ENCODE measurements at places on chromosomes 2 and 18.

DNA sequence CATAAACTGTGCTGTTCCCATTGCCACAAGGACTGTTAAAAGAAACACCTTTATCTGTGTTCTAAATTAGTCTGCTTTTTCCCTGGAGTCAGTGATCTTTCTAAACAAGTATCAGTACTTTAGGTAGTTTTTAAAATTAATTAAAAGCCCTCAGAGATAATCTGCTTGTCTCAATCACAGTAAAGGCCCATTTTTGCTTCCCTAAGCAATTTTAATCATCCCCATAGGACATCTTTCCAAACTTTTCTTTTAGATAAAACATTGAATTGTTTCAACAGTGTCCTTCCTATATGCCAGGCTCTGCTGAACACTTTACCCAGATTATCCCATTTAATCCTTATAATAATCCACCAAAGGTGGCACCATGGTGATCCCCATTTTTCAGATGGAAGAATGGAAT, 3.9 kb downstream of the ERICH2 start:
- no peaks in the 10 kb centered on the region for H3K27me3 ChIP-seq
- no peak overlapping the region for H3K4me3 ChIP-seq
- H3K4me1 ChIP-seq = no peaks in the 10 kb centered on the region

DNA sequence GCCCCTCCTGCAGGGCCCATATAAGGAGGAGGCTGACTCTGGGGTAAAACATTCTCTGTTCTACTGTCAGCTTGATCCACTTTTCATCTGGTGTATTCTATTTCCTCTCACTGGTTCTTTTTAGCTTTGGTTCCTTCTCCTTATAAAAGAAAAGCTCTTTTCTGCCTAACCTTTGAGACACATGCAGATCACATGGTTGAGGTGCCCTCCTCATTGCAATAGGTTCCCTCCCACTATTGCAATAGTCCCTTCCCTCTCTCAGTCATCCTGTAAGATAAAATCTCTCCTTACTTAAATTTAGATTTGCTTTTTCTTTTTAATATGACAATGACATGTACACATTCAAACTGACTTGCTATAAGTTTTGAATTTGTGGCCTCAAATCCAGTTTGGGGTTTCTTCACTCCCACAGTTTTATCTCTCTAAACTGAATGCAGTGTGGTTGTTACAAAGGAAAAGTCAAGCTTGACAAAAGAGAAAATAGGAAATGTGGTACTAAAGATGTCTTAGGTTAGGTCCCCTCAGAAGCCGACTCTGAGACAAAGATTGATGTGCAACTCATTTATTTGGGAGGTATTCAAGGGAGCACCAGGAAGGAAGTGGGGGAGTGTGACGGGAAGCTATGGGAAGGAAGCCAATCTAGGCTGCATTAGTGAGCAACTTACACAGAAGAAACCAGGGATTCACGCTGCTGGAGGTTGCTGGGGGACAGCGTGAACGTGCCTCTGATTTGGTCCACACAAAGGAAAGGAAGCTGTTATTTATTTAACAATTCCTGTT, 127.6 kb upstream of the LINC00305 start:
- peaks cover 9% of the 10 kb centered on the region for H3K4me1 ChIP-seq
- H3K36me3 ChIP-seq = peaks cover 48% of the 10 kb centered on the region
- no peak overlapping the region for H3K27ac ChIP-seq

DNA sequence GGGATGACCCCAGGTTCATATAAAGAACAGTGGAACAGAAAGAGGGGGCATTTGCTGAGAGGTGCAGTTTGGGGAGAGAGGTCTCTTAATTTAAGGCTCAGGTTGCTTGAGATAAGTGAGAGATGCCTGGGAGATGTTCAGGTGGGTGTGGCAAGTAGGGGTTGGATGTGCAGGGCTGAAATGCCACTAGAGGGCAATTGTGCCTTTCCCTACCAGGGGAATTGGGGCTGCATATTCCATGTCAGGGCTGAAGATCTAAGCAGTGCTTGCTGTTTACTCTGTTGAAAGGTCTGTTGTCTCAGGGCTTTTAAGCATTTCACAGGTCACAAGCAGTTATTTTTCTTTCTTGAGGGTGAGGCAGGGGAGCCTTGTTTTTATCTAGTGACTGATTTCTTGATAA, 7.8 kb downstream of the CCDC85A start:
- no peak overlapping the region for H3K27ac ChIP-seq
- H3K4me1 ChIP-seq = no peaks in the 10 kb centered on the region
- H3K36me3 ChIP-seq = no peaks in the 10 kb centered on the region
- peak; percentile 46 for DNase-seq
- peaks cover 8% of the 10 kb centered on the region for H3K27me3 ChIP-seq
- no peak overlapping the region for H3K4me3 ChIP-seq

DNA sequence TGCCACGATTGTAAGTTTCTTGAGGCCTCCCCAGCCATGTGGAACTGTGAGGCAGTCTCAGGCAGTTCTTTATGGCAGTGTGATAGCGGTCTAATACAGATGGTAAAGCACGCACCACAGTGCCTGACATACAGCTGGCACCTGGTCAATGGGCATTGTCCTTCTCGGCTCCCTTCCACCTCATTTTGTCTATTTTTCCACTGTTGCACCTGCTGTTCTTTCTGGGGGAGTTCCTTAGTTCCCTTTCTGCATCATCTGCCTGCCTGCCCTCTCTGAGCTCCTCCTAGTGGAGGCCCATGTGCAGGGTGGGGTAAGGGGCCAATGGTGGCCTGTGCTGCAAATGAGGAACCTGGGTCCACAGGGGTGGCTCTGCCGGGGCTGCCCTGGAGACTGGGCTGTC, 157.6 kb downstream of the LPIN1 start:
- H3K4me1 ChIP-seq = no peaks in the 10 kb centered on the region
- H3K36me3 ChIP-seq = 0 out of 2 replicates have a peak, but pooled peaks cover 1% of the 10 kb centered on the region
- H3K27ac ChIP-seq = no peak overlapping the region
- H3K4me3 ChIP-seq = no peak overlapping the region
- no peak for DNase-seq

DNA sequence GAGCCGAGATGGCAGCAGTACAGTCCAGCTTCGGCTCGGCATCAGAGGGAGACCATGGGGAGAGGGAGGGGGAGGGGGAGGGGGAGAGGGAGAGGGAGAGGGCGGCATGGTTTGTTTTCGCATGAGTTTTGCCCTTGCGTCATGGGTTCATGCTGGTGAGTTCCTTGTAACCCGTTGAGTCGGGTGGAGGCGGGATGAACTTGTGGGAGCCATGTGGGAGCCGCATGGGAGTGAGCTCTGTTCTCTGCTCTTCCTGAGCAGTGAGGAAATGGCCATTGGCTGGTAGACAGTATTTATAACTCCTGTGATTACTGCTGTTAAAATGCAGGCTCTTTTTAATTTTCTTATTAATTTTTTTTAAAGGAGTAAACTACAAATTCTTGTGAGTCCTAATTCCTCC, 108.0 kb downstream of the CEP192 start:
- H3K27ac ChIP-seq = no peak overlapping the region
- H3K4me3 ChIP-seq = no peak overlapping the region
- H3K4me1 ChIP-seq = no peaks in the 10 kb centered on the region
- H3K27me3 ChIP-seq = no peaks in the 10 kb centered on the region
- peaks cover 72% of the 10 kb centered on the region for H3K36me3 ChIP-seq

DNA sequence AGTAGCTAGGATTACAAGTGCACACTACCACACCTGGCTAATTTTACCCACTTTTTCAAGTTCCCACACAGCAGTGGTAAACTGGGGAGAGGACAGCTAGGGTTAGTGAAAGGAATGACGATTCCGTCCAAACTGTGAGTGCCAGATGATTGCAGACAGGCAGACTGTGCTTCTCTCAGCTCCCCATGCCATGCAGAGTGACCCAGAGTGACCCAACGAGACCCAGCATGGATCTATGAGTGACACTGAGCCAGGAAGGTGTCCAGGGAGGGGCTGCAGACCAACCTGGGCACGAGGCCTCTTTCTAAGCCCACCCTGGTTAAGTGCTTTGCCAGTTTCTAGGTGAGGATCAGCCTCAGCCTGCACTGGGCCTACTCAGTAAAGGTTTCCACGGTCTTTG, 7.7 kb upstream of the KLF11 start:
- H3K4me3 ChIP-seq = no peak overlapping the region
- no peaks in the 10 kb centered on the region for H3K27me3 ChIP-seq
- no peak overlapping the region for H3K27ac ChIP-seq
- no peaks in the 10 kb centered on the region for H3K36me3 ChIP-seq

- H3K27me3 ChIP-seq = no peaks in the 10 kb centered on the region
- no peaks in the 10 kb centered on the region for H3K4me1 ChIP-seq
- no peak overlapping the region for H3K27ac ChIP-seq
- H3K36me3 ChIP-seq = peaks cover 4% of the 10 kb centered on the region
These were observed 238.3 kb downstream of the ATAD2B start for GRCh38 chr2:23688486-23689130.

DNA sequence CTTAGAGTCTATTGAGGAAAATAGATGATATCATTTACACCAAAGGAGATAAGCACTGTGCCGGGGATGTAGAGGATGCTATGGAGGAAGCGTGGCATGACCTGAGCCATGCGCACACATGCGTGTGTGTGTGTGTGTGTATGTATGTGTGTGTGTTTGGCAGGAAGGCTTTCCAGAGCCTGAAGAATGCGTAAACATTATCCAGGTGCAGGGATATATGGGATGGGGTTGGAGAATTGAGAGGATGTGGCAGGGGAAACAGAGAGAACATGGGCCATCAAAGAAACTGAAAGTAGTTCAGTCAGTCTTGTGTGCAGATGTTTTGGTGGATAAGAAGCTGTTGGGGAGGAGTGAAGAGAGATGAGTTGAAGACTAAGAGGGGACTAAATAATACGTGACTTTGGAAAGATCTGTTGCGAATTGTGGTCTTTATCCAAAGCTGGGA, 9.3 kb upstream of the STAT1 start:
- DNase-seq = no peak
- no peak overlapping the region for H3K4me3 ChIP-seq
- H3K27ac ChIP-seq = no peak overlapping the region
- H3K4me1 ChIP-seq = no peaks in the 10 kb centered on the region
- H3K36me3 ChIP-seq = no peaks in the 10 kb centered on the region
- H3K27me3 ChIP-seq = no peaks in the 10 kb centered on the region

DNA sequence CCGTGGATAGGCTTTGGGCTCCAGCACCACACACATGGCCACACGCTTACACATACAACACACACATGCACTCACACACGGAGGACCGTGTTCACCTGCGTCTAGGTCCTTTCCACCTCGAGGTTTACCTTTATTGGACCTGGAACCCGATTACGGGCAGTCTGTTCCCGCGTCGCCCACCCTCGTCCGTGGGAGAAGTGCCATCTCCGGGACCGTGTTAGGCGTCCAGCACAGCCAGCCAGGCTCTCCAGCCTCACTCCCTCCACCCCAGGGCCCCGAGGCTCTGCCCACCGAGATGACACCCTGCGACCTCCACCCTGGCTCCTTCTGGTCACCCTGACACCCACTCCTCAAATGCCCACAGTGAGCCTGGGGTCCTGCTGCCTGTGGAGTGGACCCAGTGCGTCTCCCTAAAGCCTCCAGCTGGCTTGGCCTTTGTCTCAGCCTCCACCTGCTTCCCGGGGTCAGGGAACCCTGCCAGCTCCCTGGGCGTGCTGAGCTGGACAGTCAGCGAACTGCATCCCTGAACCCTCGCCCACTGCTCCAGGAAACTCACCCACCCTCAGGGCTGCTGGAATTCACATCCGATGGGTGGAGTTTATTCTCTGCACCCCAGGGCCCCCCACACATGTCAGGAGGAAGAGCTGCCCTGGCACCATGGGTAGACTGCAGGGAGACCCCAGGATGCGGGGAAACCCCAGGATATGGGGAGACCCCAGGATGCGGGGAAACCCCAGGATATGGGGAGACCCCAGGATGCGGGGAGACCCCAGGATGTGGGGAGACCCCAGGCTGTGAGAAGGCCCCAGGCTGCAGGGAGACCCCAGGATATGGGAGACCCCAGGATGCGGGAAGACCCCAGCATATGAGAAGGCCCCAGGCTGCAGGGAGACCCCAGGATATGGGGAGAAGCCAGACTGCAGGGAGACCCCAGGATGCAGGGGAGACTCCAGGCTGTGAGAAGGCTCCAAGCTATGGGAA, 33.0 kb downstream of the ADI1 start:
- peak; percentile 18 for DNase-seq
- no peak overlapping the region for H3K4me3 ChIP-seq
- H3K4me1 ChIP-seq = no peaks in the 10 kb centered on the region
- no peaks in the 10 kb centered on the region for H3K27me3 ChIP-seq
- peaks cover 21% of the 10 kb centered on the region for H3K36me3 ChIP-seq

GRCh38 chr2:80269806-80270205, 34.7 kb downstream of the LRRTM1 start:
- peaks cover 1% of the 10 kb centered on the region for H3K36me3 ChIP-seq
- H3K4me1 ChIP-seq = no peaks in the 10 kb centered on the region
- H3K27me3 ChIP-seq = no peaks in the 10 kb centered on the region
- no peak for DNase-seq

GRCh38 chr2:199778655-199779054, 72.3 kb downstream of the FTCDNL1 start:
- no peak for DNase-seq
- H3K27me3 ChIP-seq = no peaks in the 10 kb centered on the region
- H3K4me1 ChIP-seq = no peaks in the 10 kb centered on the region
- H3K36me3 ChIP-seq = peaks cover 2% of the 10 kb centered on the region
- H3K4me3 ChIP-seq = no peak overlapping the region
- H3K27ac ChIP-seq = no peak overlapping the region

DNA sequence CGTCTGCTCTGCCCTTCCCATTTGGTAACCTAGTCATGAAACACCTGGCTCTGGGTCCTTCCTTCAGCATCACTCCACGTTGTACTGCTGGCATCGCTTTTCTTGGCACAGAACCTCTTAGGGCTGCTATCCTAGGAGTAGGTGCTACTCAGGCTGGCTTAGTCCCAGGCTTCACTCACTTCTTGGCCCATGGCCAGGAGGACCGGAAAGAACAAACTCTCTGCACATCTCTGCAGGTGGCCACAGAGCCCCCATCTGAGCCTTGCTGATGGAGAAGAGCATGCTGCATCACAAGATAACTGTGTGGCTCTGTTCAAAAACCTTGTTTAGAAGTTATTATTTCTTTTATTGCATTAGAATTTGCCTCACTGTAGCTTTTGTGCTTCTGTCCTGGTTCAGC, 447.2 kb upstream of the TNP1 start:
- no peak overlapping the region for H3K27ac ChIP-seq
- no peak for DNase-seq
- no peaks in the 10 kb centered on the region for H3K27me3 ChIP-seq

- H3K36me3 ChIP-seq = peaks cover 3% of the 10 kb centered on the region
- H3K27ac ChIP-seq = no peak overlapping the region
- H3K4me3 ChIP-seq = no peak overlapping the region
- peaks cover 17% of the 10 kb centered on the region for H3K27me3 ChIP-seq
These were observed 5.0 kb downstream of the KCTD1 start for GRCh38 chr18:26543373-26543772.

- no peak overlapping the region for H3K27ac ChIP-seq
- H3K36me3 ChIP-seq = no peaks in the 10 kb centered on the region
- H3K4me3 ChIP-seq = no peak overlapping the region
- DNase-seq = no peak
- H3K4me1 ChIP-seq = no peaks in the 10 kb centered on the region
These were observed 3.9 kb upstream of the SH3RF3 start for GRCh38 chr2:109124982-109125592.

DNA sequence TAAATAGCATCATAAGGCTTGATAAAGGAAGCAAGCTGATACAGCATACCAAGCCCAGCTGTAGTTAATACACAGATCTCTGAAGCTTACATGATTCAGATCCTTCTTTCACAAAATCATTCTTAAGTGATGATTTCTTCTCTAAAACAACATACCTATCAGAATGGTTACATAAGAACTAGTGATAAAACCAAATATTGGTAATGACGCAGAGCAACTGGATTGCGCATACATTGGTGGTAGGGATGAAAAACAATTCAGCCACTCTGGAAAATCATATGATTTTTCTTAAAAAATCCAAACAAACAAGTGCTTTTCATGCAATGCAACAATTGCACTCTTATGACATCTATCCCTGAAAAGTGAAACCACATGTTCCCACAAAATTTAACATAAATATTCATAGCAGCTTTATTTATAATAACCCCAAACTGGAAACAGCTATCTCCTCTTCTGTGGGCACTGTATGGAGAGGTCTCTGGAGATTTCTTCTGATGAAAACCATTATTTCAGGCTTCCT, 153.6 kb upstream of the DSEL start:
- no peak overlapping the region for H3K27ac ChIP-seq
- H3K4me3 ChIP-seq = no peak overlapping the region
- peaks cover 7% of the 10 kb centered on the region for H3K4me1 ChIP-seq
- H3K36me3 ChIP-seq = no peaks in the 10 kb centered on the region

Measured in H9 (cell line).